ENCODE measurements at places on chromosomes 2 and 18. TPM values are rescaled to one million over a fixed set of nuclear protein-coding genes. Genes with fewer than 3 reads are reported as not detected.

Gene EVA1A
- not detected for total RNA-seq

Gene SMAD2
- total RNA-seq: 383 TPM

Gene MROH2A
- total RNA-seq: not detected

Gene TXNDC2
- total RNA-seq: 0.26 TPM

Gene TEX44
- total RNA-seq: not detected

Gene TTC39C
- 28.8 TPM for total RNA-seq

DNA sequence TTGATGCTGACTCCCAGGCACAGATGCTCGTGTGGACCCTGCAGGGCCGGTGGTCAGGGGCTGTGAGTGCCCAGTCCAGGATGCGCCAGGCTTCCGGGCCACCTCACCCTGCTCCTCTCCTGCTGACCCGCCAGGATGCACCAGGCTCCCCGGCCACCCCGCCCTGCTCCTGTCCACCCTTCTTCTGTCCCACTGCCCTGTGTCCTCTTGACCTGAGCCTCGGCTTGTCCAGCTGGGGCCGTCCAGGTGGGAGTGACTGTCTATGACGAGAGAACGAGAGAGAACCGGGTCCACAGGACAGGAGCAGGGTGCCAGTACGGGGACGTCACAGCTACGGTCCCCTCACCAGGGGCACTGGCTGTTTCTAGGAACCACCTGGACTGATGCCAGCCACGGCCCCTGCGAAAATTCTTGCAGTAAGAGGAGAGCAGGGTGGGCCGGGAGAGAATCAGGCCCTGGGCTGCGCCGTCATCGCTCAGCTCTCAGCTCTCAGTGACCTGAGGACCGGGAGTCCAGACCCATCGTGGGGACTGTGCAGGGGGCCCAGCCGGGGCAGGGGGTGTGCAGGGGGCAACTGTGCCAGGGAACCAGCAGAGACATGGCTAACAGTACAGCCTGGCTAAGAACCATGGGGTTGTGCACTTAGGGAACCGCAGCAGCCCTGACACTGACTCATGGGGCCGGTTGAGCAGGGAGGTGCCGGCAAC, 12.9 kb upstream of the NFATC1 start:
- H3K4me3 ChIP-seq: no peak overlapping the region
- peaks cover 2% of the 10 kb centered on the region for H3K36me3 ChIP-seq

GRCh38 chr2:151906633-151906998, 78.4 kb upstream of the ARL5A start:
- H3K27ac ChIP-seq: no peak overlapping the region
- no peak overlapping the region for H3K4me3 ChIP-seq
- no peaks in the 10 kb centered on the region for H3K4me1 ChIP-seq
- no peak for DNase-seq

- H3K27me3 ChIP-seq: no peaks in the 10 kb centered on the region
- no peak overlapping the region for H3K4me3 ChIP-seq
- H3K4me1 ChIP-seq: peaks cover 7% of the 10 kb centered on the region
Measured at GRCh38 chr2:21422724-21423522, 299.2 kb downstream of the TDRD15 start.

DNA sequence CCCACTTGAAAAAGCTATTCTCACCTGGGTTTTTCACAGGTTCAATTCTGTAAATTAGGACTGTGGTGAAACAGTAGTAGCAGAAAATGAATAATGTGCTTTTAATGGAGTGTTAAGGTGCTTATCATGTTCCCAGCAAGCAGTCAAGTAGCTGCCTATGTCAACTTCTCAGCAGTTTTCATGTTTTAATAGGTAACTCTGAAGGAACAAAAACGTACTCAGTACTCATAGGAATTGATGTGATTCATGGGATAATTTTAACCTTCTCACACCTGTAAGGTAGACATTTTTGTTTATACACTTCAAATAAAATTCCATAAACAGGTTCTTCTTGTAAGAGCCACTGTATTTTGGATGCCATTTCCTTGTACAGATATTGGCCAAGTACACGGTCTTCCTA, 801.6 kb downstream of the MBD2 start:
- no peak overlapping the region for H3K4me3 ChIP-seq
- H3K36me3 ChIP-seq: no peaks in the 10 kb centered on the region
- H3K27me3 ChIP-seq: no peaks in the 10 kb centered on the region
- no peaks in the 10 kb centered on the region for H3K4me1 ChIP-seq

GRCh38 chr18:22865354-22866116, 67.6 kb upstream of the RBBP8 start:
- no peaks in the 10 kb centered on the region for H3K4me1 ChIP-seq
- H3K27ac ChIP-seq: no peak overlapping the region
- DNase-seq: no peak
- peaks cover 45% of the 10 kb centered on the region for H3K27me3 ChIP-seq

DNA sequence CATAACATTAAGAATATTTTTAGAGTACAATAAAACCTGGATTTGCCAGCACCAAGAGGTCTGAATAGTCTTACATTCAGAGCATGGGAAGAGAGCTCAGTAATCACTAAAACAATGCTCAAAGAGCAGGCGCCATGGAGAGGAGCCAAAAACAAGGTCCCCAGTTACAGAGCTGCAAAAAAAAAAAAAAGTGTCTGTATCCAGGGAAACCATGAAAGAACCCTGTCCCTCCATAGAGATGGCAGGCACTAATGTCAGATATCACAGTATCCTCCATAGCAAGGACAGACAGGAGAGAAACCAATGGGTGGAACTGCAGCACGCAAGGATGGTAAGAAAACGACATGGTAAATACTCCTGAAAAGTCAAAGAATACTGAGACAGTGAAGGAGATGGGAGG, 19.5 kb downstream of the FBXO15 start:
- peaks cover 5% of the 10 kb centered on the region for H3K27me3 ChIP-seq
- H3K27ac ChIP-seq: no peak overlapping the region
- no peak for DNase-seq

DNA sequence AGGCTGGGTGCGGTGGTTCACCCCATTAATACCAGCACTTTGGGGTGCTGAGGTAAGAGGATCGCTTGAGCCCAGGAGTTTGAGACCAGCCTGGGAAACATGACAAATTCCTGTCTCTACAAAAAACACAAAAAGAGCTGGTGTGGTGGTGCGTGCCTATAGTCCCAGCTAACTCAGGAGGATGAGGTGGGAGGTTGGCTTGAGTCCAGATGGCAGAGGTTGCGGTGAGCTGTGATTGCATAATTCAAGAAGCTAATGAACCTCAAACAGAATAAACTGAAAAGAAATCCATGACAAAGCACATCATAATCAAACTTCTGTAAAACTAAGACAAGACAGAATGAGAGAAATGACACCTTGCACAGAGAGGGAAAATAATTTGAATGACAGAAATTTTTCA, 54.8 kb downstream of the SEMA4F start:
- no peaks in the 10 kb centered on the region for H3K36me3 ChIP-seq
- no peak overlapping the region for H3K27ac ChIP-seq
- H3K27me3 ChIP-seq: peaks cover 14% of the 10 kb centered on the region
- no peak for DNase-seq

GRCh38 chr2:219557320-219557719, 13.5 kb downstream of the TMEM198 start:
- H3K4me1 ChIP-seq: no peaks in the 10 kb centered on the region
- H3K36me3 ChIP-seq: no peaks in the 10 kb centered on the region
- no peak overlapping the region for H3K4me3 ChIP-seq
- DNase-seq: no peak
- peaks cover 12% of the 10 kb centered on the region for H3K27me3 ChIP-seq
- H3K27ac ChIP-seq: no peak overlapping the region

- no peak overlapping the region for H3K4me3 ChIP-seq
- peaks cover 11% of the 10 kb centered on the region for H3K27me3 ChIP-seq
- no peaks in the 10 kb centered on the region for H3K36me3 ChIP-seq
- DNase-seq: no peak
Measured at GRCh38 chr2:238155051-238155760, 3.6 kb upstream of the ERFE start.

DNA sequence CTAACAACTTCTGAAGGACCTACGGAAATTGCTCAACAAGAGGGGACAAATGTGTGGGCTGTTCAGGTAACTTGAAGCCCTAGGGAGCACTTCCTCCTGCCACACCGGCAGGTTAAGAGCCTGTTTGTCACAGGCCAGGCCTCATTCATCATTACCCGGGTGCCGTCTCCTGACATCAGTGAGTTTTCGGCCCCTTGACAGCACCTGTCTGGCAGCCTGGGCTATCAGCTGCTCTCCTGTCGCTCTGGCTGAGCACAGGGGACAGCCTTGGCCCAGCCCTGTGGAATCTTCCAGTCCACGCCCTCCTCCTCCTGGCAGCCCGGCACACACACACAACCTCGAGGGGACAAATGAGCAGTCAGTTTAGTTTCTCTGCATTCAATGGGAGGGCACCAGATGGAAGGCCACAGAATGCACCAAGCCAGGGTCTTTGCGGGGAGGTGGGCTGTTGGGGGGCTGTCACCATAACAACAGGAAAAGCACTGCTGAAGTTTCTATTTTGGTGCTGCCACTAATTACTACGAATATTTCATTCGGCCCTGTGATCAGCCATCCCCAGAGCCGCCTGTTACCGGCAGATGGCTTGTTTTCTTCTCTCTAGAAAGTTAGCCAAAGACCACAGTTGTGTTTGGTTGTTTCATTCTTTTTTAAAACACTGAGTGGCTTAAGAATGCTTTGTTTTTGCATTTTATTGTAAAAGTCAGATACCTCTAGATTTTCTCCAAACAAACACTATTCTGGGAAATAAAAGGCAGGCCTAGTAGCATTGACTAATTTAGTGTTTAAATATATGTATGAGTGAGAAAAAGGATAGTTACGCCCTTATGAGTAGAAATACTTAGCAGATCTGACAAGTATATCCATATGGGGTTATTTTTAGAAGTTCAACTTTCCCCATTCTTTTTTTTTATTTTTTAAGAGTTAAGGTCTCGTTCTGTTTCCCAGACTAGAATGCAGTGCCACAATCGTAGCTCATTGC, 189.9 kb upstream of the NDUFV2 start:
- DNase-seq: no peak
- H3K27me3 ChIP-seq: no peaks in the 10 kb centered on the region
- H3K4me3 ChIP-seq: no peak overlapping the region
- no peak overlapping the region for H3K27ac ChIP-seq

DNA sequence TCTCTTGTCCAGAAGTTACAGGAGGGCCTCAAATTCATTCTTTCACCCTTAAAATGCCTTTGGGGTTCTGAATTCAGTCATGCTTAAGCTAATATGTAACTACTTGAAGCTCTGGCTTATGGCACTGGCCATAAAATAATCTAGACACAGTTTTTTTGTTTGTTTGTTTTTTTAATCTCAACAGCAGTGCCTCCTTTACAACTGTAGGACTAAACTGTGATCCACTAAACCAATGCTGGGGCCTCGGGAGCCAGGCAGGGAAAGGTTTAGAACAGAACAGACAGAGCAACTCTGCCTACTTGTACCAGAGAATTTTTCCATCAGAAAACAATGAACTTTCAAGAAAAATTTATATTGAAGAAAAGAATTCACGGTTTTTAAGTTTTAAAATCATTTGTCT, 1.7 kb downstream of the STAM2 start:
- peaks cover 6% of the 10 kb centered on the region for H3K36me3 ChIP-seq
- H3K27ac ChIP-seq: no peak overlapping the region
- peaks cover 1% of the 10 kb centered on the region for H3K27me3 ChIP-seq

- no peak for DNase-seq
- no peaks in the 10 kb centered on the region for H3K27me3 ChIP-seq
- peak overlapping the region; percentile 83 for H3K4me3 ChIP-seq
- H3K36me3 ChIP-seq: peaks cover 16% of the 10 kb centered on the region
- H3K4me1 ChIP-seq: peaks cover 100% of the 10 kb centered on the region
Measured at GRCh38 chr18:63159590-63159989, 160.0 kb downstream of the BCL2 start.

DNA sequence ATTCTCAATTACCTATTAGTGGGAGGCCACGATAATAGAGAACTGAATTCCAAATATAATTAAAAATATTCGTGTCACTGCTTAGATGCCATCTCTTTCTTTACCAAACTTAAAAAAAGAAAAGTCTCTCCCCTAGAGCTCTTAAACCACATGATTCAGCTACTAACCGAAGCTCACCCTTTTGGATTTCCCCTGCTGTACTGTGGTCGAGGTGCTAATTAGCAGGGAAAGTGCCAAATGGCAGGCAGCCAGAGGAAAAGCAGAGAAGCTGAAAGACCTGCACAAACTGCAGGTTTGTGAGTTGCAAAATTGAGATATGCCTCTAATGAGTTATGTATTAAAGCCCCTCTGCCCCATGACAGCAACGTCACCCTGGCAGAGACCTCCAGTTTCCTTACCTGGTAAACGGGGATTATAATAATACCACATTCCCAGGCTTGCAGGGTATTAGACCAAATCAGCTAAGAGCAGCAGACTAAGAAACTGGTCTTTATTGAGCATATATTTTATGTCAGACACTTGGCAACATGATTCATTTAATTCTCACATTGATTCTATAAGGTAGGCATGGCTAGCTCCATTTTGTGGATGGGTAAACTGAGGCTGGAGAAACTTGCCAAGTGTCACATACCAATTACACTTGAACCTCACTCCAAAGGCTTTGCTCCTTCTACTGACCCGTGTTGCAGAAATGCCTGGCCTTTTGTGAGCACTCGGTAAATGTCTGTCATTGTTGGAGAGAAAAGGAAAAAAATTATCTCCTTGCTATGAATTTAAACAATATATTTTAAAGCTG, 259.7 kb downstream of the LPIN1 start:
- no peak overlapping the region for H3K4me3 ChIP-seq
- H3K36me3 ChIP-seq: no peaks in the 10 kb centered on the region
- no peak overlapping the region for H3K27ac ChIP-seq
- peaks cover 58% of the 10 kb centered on the region for H3K27me3 ChIP-seq
- peaks cover 7% of the 10 kb centered on the region for H3K4me1 ChIP-seq
- peak; percentile 45 for DNase-seq

- H3K36me3 ChIP-seq: no peaks in the 10 kb centered on the region
- no peaks in the 10 kb centered on the region for H3K4me1 ChIP-seq
- no peak for DNase-seq
Measured at GRCh38 chr2:69168144-69168813, 155.3 kb downstream of the ANTXR1 start.

- H3K4me1 ChIP-seq: no peaks in the 10 kb centered on the region
- no peak overlapping the region for H3K4me3 ChIP-seq
- no peak overlapping the region for H3K27ac ChIP-seq
- no peaks in the 10 kb centered on the region for H3K36me3 ChIP-seq
- no peak for DNase-seq
Measured at GRCh38 chr2:112047537-112048235, 7.4 kb upstream of the TMEM87B start.

- no peaks in the 10 kb centered on the region for H3K4me1 ChIP-seq
- no peaks in the 10 kb centered on the region for H3K36me3 ChIP-seq
- H3K4me3 ChIP-seq: no peak overlapping the region
- H3K27me3 ChIP-seq: peaks cover 15% of the 10 kb centered on the region
- H3K27ac ChIP-seq: no peak overlapping the region
- no peak for DNase-seq
Measured at GRCh38 chr18:23765931-23766330, 76.7 kb downstream of the LAMA3 start.

GRCh38 chr2:50051374-50051773, 897.1 kb upstream of the FSHR start:
- H3K4me1 ChIP-seq: no peaks in the 10 kb centered on the region
- no peak for DNase-seq
- H3K27ac ChIP-seq: no peak overlapping the region
- H3K4me3 ChIP-seq: no peak overlapping the region
- H3K27me3 ChIP-seq: no peaks in the 10 kb centered on the region
- H3K36me3 ChIP-seq: no peaks in the 10 kb centered on the region

- peaks cover 10% of the 10 kb centered on the region for H3K27me3 ChIP-seq
- peaks cover 16% of the 10 kb centered on the region for H3K4me1 ChIP-seq
- no peak for DNase-seq
Measured at GRCh38 chr2:120729406-120730399, 6.0 kb upstream of the GLI2 start.

GRCh38 chr2:189411860-189412259, 29.4 kb upstream of the WDR75 start:
- no peaks in the 10 kb centered on the region for H3K36me3 ChIP-seq
- H3K4me3 ChIP-seq: no peak overlapping the region
- no peak overlapping the region for H3K27ac ChIP-seq
- no peak for DNase-seq

Measured in activated T-helper 1 cell treated with anti-CD3 and anti-CD28 coated beads, Interleukin-12 subunit alpha, Interleukin-12 subunit beta, Interleukin-2, Interleukin-4 antibody, amounts not matched to agents 30 ng/mL and 10 ng/mL and 1 ng/mL, durations not matched to agents 14 hours and 24 hours and 36 hours (primary cell).